Karpas-422 (cell line): ENCODE measurements at places on chromosomes 16 and 17.

GRCh38 chr16:8717469-8717868 is 43.1 kb downstream of the ABAT start:
- no peak for DNase-seq
- no peak overlapping the region for H3K27ac ChIP-seq
- peaks cover 6% of the 10 kb centered on the region for H3K4me1 ChIP-seq
- H3K4me3 ChIP-seq = no peak overlapping the region
- no peaks in the 10 kb centered on the region for H3K27me3 ChIP-seq

- H3K4me3 ChIP-seq = no peak overlapping the region
- no peak for DNase-seq
- H3K27me3 ChIP-seq = no peaks in the 10 kb centered on the region
- H3K36me3 ChIP-seq = no peaks in the 10 kb centered on the region
- H3K27ac ChIP-seq = no peak overlapping the region
- no peaks in the 10 kb centered on the region for H3K4me1 ChIP-seq
Observed at GRCh38 chr16:78493573-78493972, 394.1 kb downstream of the WWOX start.

DNA sequence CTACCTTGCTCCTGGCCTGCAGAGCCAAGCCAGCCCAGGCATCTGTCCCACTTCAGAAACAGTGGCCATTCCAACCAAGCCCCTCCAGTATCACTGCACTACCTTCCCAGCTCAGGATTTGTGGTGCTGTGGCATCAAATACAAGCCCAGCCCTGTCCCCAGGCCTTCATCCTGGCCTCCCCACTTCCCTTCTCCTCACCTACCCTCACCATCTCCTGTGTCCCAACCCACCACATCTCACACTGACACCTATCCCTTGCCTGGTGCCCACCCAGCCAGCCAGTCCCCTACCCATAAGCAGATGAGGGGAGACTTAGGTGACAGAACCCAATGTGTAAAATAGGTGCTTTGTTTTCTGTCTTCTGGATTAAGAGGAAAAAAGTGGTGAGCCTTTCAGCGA is 66.0 kb upstream of the CDH5 start:
- no peaks in the 10 kb centered on the region for H3K27me3 ChIP-seq
- no peak for DNase-seq

- H3K4me3 ChIP-seq = no peak overlapping the region
- no peak overlapping the region for H3K27ac ChIP-seq
- H3K27me3 ChIP-seq = no peaks in the 10 kb centered on the region
- H3K4me1 ChIP-seq = peaks cover 5% of the 10 kb centered on the region; the same call in 1 of the 2 replicates
Observed at GRCh38 chr16:66585481-66586239, 6.4 kb downstream of the CMTM2 start.

DNA sequence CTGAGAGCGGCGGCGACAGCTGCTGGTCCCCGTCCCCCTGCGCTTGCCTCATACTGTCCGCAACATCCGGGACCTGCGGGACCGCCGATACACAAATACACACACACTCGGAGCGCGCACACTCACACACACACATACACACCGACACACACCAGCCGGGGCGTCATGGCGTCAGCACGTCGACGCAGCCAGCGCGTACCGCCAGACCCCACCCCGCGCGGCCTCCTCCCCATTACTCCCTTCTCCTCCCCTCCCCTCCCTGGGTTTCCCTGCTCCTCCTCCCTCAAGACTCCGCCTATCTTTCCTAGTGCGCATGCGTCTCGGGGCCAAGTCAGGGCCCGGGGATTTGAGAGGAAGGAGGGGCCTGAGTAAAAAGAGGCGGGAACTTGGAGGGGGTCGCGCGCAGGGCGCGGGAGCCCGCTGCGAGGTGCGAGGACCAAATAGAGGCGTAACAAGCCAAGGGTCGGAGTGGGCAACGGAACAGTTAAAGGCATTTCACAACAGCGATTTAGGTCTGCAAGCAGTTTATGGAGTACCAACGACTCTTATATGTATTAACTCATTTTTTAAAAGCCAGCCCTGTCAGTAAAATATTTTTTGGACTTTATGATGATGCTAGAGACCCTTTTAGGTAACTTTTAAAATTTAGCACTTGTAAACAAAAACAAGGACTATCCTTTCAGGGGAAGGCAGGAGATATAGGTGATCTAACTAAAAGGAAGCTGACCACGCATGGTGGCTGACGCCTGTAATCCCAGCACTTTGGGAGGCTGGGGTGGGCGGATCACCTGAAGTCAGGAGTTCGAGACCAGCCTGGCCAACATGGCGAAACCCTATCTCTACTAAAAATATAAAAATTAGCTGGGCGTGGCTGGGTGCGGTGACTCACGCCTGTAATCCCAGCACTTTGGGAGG is at the start of gene SPOP:
Gene SPOP (minus strand): TSS at position 165 of the 915 bp plus-strand sequence. CDS start 55,287 bp downstream, outside the sequence.
- H3K27me3 ChIP-seq = no peaks in the 10 kb centered on the region
- H3K4me1 ChIP-seq = peaks cover 25% of the 10 kb centered on the region
- H3K4me3 ChIP-seq = peak within 1 kb of the TSS; percentile 79

DNA sequence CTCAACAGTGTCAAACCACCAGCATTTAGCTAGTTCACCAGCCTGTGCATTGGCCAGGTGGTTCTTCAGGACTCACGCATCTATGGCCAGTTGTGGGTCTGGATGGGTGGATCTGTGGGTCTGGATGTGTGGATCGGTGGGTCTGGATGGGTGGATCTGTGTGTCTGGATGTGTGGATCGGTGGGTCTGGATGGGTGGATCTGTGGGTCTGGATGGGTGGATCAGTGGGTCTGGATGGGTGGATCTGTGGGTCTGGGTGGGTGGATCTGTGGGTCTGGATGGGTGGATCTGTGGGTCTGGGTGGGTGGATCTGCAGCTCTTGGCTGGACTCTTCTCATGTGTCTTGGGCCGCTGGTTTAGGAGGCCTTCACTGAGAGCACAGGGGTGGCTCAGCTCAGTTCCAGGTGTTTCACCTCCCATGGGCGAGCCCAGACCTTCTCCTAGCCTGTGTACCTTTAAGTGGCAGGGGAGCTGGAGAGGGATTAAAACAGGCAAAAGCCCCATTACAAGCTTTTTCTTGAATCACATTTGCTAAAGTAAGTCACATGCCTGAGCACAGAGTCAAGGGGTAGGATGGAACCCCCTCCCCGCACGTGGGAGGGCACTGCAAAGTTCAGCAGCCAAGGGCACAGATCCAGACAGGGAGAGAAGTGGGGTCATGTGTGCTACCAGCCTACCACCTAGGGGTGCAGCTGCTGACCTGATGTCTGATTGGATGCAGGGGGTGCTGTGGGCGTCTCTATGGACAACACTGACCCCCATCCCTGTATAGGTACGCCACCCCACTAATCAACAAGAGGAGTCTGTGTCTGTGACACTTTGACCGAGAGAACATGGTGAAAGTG is 3.4 kb upstream of the NUBP1 start:
- peaks cover 55% of the 10 kb centered on the region for H3K4me1 ChIP-seq
- no peak overlapping the region for H3K27ac ChIP-seq
- DNase-seq = no peak
- no peaks in the 10 kb centered on the region for H3K27me3 ChIP-seq
- H3K36me3 ChIP-seq = no peaks in the 10 kb centered on the region

GRCh38 chr16:51409001-51409675 is 258.1 kb upstream of the SALL1 start:
- no peaks in the 10 kb centered on the region for H3K36me3 ChIP-seq
- no peak overlapping the region for H3K4me3 ChIP-seq
- H3K4me1 ChIP-seq = no peaks in the 10 kb centered on the region
- DNase-seq = no peak

DNA sequence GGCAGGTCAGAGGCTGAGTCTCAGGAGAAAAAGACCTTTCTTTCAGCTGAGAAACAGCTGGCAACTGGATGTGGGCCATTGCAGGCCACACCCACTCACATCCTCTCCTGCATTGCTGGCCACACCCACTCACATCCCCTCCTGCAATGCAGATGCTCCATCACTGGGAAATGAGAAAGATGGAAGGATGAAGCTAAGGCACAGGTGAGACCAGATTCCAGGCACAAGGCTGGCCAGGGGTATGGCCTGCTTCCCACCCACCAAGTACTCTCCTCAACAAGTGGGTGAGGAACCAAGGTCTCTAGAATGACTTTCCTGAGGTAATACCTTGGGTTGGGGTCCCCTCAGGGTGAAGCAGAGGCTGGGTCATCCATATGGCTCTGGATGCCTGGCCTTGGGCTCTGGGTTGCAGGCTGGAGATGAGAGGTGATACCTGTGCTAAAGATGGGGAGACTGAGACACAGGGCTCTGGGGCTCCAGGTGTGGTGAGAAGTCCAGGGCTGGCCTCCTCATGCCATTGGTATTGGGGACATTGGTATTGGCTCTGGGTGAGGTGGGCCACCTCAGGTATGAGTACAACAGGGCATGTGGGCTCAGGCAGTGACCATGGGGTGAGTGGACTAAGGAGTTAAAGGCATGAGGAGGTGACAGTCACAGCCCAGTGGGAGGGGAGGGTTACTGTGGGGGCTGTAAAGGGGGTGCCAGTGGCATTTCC is 1726.8 kb downstream of the TP53TG3F start:
- H3K36me3 ChIP-seq = no peaks in the 10 kb centered on the region
- H3K4me1 ChIP-seq = no peaks in the 10 kb centered on the region
- H3K4me3 ChIP-seq = no peak overlapping the region
- H3K27me3 ChIP-seq = no peaks in the 10 kb centered on the region
- H3K27ac ChIP-seq = no peak overlapping the region
- DNase-seq = no peak

GRCh38 chr17:72691017-72691416 is 401.5 kb downstream of the SLC39A11 start:
- no peaks in the 10 kb centered on the region for H3K36me3 ChIP-seq
- peak overlapping the region; percentile 91; the same call in 1 of the 2 replicates for H3K27ac ChIP-seq
- DNase-seq = no peak
- peaks cover 42% of the 10 kb centered on the region for H3K4me1 ChIP-seq

- H3K4me3 ChIP-seq = no peak overlapping the region
- DNase-seq = no peak
- no peaks in the 10 kb centered on the region for H3K27me3 ChIP-seq
- H3K27ac ChIP-seq = no peak overlapping the region
Observed at GRCh38 chr16:72430121-72430520, 258.2 kb upstream of the PMFBP1 start.

DNA sequence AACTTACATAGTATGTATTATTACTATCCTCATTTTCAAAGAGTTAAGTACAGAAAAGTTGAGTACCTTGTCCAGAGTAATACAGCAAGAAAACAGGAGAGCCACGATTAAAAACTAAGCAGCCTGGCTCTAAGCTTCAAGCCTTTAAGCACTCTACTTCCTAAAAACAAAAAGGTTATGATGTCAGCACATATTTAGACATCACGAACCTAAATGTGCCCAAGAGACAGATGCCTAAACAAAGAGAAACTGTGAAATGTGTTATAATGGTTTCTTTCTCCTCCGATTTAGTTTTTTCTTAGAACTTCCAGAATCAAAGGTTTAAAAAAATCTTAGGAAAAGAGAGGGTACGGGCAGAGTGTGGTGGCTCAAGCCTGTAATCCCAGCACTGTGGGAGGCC is 151.0 kb downstream of the VPS53 start:
- no peak overlapping the region for H3K4me3 ChIP-seq
- peaks cover 2% of the 10 kb centered on the region; the same call in 1 of the 2 replicates for H3K36me3 ChIP-seq
- peaks cover 9% of the 10 kb centered on the region for H3K4me1 ChIP-seq
- H3K27me3 ChIP-seq = no peaks in the 10 kb centered on the region
- DNase-seq = no peak

- no peak for DNase-seq
- no peaks in the 10 kb centered on the region; the same call in 1 of the 2 replicates for H3K27me3 ChIP-seq
- no peaks in the 10 kb centered on the region for H3K4me1 ChIP-seq
- no peak overlapping the region for H3K4me3 ChIP-seq
- H3K36me3 ChIP-seq = no peaks in the 10 kb centered on the region
- no peak overlapping the region for H3K27ac ChIP-seq
Observed at GRCh38 chr17:31629696-31630470, 229.2 kb downstream of the COPRS start.

DNA sequence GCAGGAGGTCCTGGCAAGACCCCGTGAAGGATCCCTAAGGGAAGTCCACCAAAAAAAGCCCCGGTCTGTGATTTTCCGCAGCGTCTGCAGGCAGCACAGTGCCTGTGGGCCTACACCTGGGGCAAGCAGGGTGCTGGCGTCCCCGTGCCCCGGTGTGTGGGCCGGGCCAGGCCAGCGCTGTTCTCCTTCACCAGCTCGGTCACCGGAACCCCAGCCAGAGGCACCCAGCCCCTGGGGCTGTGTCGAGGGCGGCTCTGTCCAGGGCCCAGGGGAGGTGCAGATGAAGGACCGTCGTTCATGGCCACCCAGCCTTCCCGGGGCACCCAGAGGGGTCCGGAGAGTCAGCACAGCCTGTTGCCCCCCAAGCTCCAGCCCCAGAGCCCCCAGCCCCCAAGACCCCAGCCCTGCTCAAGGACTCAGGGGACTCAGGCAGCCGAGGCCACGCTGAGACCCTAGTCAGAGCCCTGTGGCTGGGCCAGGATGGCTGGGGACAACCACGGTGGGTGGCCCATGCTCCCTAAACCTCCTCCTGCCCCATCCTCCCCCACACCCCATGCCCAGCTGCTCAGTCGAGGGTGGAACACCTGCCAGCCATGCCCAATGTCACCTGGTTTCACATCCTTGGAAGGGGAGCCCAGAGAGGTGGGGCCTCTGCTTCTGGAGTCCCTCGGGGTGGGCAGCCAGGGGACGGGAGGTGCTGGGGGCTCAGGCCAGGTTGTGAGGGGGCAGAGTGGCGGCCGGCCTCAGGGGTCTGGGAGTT is 5.7 kb upstream of the C1QTNF8 start:
- no peaks in the 10 kb centered on the region for H3K27me3 ChIP-seq
- no peak overlapping the region for H3K4me3 ChIP-seq
- H3K4me1 ChIP-seq = peaks cover 3% of the 10 kb centered on the region; the same call in 1 of the 2 replicates
- H3K36me3 ChIP-seq = no peaks in the 10 kb centered on the region

GRCh38 chr16:4519274-4520058 is 19.1 kb downstream of the CDIP1 start:
- no peaks in the 10 kb centered on the region for H3K36me3 ChIP-seq
- no peak overlapping the region for H3K4me3 ChIP-seq
- H3K27ac ChIP-seq = no peak overlapping the region
- H3K4me1 ChIP-seq = no peaks in the 10 kb centered on the region

- no peaks in the 10 kb centered on the region for H3K36me3 ChIP-seq
- no peaks in the 10 kb centered on the region for H3K4me1 ChIP-seq
- no peak for DNase-seq
- H3K27me3 ChIP-seq = no peaks in the 10 kb centered on the region
Observed at GRCh38 chr16:51394421-51394820, 243.4 kb upstream of the SALL1 start.

DNA sequence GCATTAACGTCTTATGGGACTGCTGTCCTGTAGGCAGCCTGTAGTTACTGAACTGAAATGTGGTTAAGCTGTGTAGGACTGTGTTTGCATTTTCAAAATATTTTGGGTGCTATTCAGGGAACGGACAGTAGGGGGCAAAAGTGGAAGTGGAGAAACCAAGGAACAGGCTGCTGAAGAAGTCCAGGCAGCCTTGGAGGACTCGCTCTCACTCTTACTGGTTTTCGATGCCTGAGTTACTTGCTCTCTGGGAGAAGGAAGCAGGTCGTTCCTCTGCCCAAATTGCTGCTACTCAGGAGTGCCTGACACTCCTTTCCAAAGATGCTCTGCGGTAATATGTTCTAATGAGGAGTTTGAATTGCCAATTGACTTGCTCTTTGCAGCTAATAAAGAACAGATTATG is 64.5 kb upstream of the RBFOX1 start:
- peak; percentile 61 for DNase-seq
- H3K4me1 ChIP-seq = no peaks in the 10 kb centered on the region
- no peak overlapping the region for H3K27ac ChIP-seq
- no peaks in the 10 kb centered on the region for H3K36me3 ChIP-seq
- no peak overlapping the region for H3K4me3 ChIP-seq

GRCh38 chr17:45648642-45649041 is 135.5 kb upstream of the CRHR1 start:
- DNase-seq = peak; percentile 57
- H3K4me3 ChIP-seq = no peak overlapping the region
- H3K27me3 ChIP-seq = no peaks in the 10 kb centered on the region
- H3K4me1 ChIP-seq = peaks cover 8% of the 10 kb centered on the region; the same call in 1 of the 2 replicates
- H3K36me3 ChIP-seq = no peaks in the 10 kb centered on the region
- H3K27ac ChIP-seq = no peak overlapping the region
